ENCODE measurements at places on chromosomes 1 and 21.

- DNase-seq: no peak
Observed at GRCh38 chr1:209931141-209931540, 6.9 kb upstream of the SYT14 start.

GRCh38 chr1:235138821-235139220 is 10.2 kb upstream of the TOMM20 start:
- DNase-seq: no peak

DNA sequence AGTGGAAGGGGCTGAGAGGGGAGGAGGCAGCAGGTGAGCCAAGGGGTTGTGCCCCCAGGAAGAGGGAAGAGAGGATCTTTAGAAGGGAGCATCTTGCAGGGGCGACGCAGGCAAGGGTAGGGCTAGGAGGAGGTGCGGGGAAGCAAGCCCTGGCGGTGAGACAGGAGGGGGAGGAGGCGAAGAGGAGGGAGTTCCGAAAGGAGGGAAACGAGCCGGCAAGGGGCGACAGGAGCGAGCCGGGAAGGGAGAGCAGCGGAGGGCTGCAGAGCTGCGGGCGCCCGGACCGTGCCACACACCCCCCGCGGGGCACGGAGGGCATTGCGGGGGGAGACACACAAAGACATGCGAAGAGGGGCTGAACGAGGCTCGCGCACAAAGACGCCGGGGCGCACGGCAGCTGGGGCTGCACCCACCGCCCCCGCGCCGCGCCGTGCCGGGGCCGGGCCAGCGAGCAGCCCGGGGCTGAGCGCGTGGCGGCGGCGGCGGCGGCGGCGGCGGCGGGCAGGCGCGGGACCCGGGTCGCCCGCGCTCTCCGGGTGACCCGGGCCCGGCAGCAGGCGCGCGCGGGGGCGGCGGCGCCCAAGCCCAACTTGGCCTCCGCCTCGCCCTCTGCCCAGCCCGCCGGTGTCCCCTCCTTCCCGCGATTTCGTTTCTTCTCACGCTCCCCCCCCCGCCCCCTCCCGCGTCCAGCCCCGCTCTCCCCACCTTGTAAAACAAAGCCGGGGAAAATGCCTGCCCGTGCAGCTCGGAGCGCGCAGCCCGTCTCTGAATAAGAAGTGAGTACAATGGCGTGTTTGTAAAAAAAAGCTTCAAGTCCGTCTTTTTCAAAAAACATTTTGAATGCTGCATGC is at the start of gene KCNK2:
TSS of gene KCNK2 (plus strand) at position 206 of the 851 bp plus-strand sequence. CDS start 649 bp downstream, outside the sequence.
- DNase-seq: peak; percentile 30

DNA sequence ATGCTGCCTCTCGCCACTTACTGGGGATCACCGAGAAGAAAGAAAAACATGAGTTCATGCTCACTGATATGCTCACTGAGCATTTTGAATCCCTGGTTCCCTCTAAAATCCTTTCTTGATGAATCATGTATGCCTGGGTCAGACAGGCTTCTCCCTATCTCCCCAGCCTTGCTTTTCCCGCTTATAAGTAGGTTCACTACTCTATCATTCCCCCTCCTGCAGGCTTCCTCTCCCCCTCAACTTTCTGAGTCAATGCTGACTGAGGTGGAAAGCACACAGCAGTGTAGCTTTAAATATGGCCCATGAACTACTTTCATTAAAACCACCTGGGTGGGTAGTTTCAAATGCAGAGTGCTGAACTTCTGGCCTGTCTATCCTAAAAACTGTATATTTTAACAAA is 41.7 kb downstream of the FMO4 start:
- no peak for DNase-seq

DNA sequence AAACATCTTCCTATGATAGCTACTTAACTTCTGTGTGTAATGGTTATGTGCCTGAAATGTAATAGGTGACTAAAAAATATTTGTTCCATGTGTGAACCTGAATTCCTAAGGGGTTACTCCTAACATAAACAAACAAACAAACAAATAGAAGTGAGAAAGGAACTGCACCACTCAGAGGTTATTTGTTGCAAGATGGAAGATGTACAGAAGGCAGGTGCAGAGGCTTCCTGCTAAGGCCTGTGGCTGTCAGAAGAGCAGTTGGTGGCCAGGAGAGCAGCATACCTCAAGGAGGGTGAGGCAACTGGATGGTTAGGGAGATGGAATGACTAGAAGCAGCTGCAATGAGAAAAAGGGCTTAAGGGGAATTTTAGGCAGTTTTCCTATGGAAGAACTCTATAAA is 940.6 kb downstream of the TTLL7 start:
- no peak for DNase-seq

- DNase-seq: peak; percentile 74
Observed at GRCh38 chr1:224929335-224930237, at the start of gene DNAH14. TSS of gene DNAH14 (plus strand) at chr1:224929675. CDS start at chr1:224952703, 23,028 bp downstream.
